GM12878 (cell line): ENCODE measurements at places on chromosomes 6 and 20. TPM values are rescaled to one million over a fixed set of nuclear protein-coding genes. Genes with fewer than 3 reads are reported as not detected.

The MDN1 gene
- total RNA-seq = 44.2 and 50.1 TPM in 2 replicates

The ARG1 gene
- total RNA-seq = 0.33 TPM in 1 of 2 replicates, not detected in the other

The ZSCAN23 gene
- total RNA-seq = 0.77 and 1.6 TPM in 2 replicates

DNA sequence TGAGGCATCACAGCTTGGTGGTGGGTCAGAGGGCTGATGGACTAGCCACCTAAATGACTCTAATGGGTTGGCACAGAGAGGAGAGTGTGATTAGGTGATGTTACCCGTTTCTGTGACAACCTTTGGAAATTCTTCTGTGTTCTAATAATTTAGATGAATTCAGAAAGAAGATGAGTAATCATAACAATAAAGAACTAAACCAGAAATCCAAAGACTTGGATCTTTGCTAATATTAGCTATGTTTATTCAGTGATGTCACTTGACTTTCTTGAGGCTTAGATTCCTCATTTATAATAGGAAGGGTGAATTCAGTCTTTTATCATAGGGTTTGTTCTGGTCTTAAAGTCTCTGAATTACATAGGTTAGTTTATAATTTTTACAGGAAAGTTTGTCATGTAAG, 19.9 kb downstream of the CRYBG1 start:
- no peak for DNase-seq

GRCh38 chr20:57788936-57789613, 79.3 kb upstream of the PMEPA1 start:
- DNase-seq = no peak

DNA sequence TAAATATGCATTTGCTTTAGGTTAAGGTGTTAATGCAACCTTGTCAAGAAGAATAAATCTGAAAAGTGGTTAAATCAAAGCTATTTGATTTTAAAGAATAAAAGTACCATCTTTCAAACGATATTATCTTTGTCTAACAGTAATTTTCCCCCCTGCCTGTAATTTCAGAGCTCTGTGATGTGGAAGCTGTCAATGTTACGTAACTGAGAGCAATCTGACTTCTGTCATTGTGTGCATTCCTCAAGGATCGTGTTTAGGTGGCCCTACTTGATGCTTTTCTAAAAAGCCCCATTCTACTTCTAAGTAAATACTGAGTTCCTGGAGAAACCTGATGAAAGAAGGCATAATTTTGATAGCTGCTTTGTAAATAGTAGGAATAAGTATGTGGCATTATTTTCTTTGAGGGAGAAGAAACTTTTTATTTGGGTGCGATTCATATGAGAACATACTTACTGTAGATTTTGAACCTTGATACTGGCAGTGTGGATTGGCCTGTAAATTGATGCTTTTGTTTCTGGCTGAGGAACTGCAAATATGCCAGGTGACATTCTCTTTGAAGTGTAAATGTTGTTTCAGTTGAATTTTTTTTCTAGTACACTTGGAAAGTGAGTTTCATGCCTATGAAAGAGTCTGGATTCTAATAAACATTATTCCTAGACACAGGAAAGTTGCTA, 529.6 kb upstream of the FLRT3 start:
- DNase-seq = no peak

GRCh38 chr6:138290423-138290962, 72.2 kb upstream of the PBOV1 start:
- DNase-seq = no peak

DNA sequence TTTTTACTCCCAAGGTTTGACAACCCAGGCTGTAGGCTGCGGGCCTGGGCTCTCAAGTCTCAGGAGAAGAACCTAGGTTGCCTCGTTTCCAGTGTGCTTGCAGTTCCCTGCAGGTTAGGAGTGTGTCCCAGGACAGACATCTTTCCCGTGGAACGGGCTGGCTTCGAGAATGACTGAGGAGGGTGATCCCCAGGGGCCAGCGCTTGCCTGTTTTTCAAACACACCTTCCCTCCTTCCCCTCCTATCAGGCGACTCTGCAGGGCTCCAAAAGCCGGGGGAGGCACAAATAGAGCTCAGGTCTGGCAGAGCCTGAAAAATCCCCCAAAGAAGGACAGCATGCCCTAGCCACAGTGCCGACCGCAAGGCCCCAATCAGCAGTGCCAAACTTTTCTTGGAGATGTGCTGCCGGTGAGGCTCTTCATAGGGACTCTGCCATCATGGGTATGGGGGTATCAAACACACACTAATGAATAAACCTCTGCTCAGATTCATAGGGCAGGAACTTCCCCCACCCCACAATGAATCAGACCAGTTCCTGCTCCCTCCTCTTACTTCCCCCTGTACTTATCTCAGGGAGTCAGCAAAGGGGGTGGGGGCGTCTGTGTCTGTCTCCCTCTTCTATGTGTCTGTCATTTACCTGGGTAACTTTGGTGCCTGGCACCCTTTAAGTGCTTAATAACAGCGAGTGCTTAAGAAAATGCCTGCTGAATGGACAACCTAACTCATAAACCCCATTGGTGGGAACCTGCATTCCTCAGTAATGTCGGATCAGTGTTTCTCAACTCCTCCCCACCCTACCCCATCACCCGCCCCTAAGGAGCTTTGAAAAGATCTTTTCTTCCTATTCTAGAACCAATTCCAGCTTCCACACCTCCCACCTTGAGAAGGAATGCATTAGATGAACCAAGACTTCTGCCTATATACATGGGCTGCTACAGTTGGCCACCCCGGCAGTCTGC, 1.6 kb downstream of the KCNG1 start:
- no peak for DNase-seq

DNA sequence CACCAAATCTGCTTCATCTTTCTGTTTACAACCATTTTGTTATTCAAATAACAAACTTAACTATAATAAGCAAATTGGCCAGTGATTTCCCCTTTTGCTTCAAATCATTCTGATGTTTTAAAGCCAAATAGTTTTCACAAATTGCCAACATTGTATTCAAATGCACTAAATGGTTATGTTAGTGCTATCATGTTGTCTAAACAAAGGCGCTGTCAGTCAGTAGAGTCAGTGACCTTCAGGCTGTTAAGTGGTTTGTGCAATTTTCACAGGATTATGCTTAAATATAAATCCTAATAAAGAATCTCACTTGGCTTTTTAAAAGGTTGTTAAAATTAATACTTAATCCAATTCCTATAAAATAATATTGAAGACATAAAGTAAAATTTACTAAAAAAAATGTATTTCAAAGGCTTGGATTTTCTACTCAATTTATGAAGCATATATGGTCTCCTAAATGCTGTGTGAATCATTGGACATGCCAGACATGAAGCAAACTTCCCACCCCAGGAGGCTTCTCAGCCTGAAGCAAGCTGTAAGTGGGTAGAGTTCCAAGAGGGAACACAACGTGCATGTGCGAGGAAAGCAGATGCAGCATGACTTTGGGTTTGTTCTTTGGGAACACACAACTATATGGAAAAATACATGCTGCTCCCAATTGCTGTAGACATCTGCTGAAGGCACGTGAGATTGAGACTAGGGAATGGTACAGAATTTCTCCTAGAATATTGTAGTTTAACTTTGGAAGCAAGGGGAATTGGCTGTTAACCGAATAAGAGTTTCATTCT, 54.9 kb downstream of the RSPO3 start:
- DNase-seq = no peak

- DNase-seq = no peak
Measured at GRCh38 chr6:10886691-10887502, at the start of gene SYCP2L. TSS of gene SYCP2L (plus strand) at chr6:10887052. CDS start at chr6:10887127, 75 bp downstream.

DNA sequence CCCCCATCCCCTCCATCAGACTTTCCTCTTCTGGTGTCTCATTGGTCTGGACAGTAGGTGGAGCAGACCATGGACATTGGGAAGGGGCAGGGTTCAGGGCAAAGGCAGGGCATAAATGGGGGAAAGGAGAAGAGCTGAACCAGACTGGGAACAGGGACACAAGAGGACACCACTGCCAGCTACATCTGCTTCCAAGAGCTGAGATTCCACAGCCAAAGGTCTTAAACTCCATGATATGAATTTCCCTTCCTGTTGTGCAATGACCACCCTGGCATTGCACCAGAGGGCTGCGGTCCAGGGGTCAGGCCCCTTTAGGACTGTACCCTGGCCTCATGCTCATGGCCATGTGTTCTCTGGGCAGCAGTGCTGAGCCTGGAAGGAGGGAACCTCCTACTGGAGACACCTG, 137.9 kb downstream of the MAFB start:
- no peak for DNase-seq

- no peak for DNase-seq
Measured at GRCh38 chr6:44664716-44665115, 277.2 kb downstream of the CDC5L start.

- no peak for DNase-seq
Measured at GRCh38 chr6:139531148-139532115, 157.0 kb upstream of the CITED2 start.
